Eye (tissue), 1 donor: ENCODE measurements at places on chromosomes 7 and 10.

- no peak for DNase-seq
These were observed 27.5 kb downstream of the LMBR1 start for GRCh38 chr7:156865493-156865892.

DNA sequence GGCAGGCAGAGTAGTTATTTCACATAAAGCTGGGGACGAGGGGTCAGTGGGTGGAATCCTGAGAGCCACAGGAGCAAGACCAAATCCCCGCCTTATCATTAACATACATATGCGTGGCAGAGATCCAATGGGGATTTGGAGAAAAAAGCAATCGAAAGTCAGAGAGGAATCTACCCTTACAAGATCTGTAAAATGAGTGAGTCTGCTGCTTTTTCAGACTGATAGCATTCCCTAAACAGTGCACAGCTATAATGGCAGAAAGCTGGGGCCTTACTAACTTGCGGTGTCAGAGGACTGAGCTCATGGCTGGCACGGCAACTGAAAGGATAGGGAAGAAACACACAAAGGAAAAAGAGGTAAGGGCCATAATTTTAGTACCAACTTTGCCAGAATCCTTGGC, 25.0 kb downstream of the GPR22 start:
- DNase-seq: no peak

DNA sequence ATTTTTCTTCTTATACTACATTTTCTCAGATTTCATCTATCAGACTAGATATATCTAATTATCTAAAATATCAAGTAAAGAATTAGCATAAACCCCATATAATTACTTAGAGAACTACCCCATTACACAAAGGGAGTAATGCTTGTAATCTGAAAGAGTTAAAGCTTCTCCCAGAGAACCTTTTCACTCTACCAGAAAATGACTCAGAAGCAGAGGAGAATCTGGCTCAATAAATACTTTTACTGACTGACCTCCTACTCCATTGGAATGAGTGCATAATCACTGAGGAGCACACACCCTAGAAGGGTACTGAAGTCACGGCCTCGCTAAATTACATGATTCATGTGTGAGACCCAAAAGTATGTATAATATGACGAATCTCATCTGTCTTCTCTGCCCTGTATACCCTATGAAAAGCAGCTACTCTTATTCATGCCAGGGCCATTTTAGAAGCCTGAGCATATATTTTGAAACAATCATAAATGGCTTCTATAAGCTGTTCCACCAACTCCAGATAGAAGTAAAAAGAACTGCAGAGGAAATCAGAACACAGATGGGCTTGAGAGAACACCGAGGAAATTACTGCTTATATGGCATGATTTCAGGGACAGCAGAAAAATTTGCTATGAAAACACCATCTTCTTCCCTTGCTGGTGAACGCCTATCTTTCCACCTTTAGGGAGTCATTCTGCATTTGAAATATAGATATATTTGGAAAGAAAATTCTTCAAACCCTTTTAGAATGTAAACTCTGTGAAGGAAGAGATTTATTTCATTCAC, 32.7 kb downstream of the DNMBP start:
- peak; percentile 37 for DNase-seq

DNA sequence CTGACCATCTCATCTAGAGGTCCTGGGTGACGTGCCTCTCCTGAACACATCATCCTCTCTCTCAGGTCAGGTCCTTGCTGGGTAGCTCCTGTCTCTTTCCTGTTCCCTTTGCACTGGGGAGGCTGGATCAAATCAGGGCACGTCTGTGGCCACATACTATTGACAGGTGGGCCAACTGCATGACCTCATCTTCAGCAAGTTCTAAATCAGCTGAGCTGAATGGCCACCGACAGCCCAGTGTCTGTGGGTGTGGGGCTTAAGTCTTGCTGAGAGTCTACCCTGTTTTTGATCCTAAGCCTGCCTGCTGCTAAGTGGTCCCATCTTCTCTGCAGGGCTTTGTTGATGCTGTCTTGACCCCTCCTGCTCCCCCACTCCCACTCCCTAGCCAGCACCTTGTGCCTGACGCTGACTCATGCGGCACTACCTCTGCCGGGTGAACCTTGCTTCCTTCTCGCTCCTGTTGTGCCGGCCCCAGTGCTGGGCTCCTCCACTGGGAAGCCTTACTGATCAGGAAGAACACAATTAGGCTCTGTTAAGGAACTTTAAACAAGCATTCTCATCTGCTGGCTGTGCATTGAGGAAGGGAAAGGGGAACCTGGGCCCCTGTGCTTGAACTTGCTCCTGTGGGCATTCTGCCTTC, 440.4 kb downstream of the PLXNA4 start:
- DNase-seq: no peak
